Kidney glomerular epithelial cell (primary cell): ENCODE measurements at places on chromosomes 2 and 18.

DNA sequence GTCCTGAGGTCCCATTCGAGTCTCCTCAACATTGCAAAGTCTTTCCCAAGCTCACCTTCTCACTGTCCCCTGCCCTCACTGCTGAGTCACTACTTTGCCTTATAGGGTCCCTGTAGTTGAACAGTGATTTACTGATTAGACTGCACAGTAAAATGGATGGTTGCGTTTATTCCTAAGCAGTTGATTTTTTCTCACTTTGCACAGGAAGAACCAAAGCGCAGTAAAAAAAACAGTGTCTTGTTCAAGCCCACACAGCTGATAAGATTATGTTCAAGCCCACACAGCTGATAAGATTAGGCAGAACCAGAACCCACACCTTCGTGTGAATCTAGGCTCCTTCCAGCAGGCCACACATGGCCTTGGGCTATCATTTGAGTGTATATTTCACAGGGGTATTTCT, 215.3 kb upstream of the COPS8 start:
- DNase-seq = no peak

GRCh38 chr18:44626807-44627206, 53.9 kb upstream of the SETBP1 start:
- no peak for DNase-seq

DNA sequence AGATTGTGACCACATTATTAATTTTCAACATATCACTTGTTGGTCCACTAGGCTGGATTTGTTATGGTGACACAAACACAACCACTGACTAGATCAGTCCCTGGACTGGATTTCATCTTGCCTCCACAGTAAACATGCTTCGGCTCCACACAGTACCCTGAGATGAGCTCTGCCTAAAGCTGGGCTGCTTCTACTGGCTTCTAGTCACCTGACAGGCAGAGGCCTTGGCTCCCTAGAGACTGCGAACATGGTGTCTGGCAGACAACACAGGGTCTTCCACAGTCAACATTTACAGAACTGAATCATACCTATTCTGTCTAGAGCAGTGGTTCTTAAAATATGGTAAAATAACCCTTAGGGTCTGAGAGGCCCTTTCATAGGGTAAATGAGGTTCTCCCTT, 69.2 kb downstream of the RIT2 start:
- no peak for DNase-seq

DNA sequence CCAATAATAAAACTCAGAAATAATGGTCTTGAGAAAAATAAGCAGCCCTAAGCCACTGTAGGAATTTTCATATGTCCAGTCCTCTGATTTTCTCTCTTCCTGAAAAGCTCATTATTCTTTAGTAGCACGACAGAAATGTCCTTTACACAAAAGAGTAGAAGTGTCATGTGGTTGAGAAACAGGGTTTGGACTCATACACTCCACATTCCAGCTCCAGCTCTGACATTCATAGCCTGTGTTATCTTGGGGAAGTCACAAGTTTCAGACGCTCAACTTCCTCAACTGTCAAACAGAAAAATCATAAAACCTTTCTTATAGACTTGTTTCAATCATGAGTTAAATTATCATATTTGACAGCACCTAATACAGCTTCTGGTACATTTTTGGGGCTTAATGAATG, 511.5 kb downstream of the TNS1 start:
- no peak for DNase-seq

GRCh38 chr2:143435131-143435530, 305.9 kb downstream of the ARHGAP15 start:
- no peak for DNase-seq

DNA sequence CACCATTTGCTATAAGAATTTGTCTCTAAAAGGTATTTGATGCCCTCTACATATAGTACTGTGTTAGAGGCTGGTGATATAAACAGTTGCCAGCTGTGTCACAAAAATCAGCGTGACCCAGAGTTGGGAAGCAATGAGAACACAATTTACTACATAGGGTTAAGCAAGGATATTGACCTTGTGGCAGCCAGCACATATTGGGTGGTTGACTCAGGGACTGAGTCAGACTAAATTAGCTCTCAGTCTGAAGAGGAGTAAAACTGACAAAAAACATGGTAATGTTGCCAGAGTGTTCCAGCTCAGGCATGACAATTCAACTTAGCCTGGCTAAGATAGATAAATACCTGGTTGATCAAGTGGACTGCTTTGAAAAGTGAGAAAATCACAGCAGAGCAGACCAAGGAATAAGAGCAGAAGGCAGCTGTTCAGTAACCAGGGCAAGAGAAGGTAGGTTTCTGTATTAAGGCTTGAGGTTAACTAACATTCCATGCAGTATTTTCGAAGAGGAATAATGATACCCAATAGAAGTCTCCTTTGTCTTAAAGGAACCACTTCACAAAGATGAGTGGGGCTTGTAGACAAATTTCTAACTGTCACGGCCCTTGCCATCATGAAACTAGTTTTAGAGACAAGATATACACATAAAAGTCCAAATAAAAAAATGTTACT, 108.2 kb upstream of the ERBB4 start:
- peak; percentile 57 for DNase-seq

GRCh38 chr2:240922245-240922981, 16.3 kb downstream of the CROCC2 start:
- DNase-seq = no peak

DNA sequence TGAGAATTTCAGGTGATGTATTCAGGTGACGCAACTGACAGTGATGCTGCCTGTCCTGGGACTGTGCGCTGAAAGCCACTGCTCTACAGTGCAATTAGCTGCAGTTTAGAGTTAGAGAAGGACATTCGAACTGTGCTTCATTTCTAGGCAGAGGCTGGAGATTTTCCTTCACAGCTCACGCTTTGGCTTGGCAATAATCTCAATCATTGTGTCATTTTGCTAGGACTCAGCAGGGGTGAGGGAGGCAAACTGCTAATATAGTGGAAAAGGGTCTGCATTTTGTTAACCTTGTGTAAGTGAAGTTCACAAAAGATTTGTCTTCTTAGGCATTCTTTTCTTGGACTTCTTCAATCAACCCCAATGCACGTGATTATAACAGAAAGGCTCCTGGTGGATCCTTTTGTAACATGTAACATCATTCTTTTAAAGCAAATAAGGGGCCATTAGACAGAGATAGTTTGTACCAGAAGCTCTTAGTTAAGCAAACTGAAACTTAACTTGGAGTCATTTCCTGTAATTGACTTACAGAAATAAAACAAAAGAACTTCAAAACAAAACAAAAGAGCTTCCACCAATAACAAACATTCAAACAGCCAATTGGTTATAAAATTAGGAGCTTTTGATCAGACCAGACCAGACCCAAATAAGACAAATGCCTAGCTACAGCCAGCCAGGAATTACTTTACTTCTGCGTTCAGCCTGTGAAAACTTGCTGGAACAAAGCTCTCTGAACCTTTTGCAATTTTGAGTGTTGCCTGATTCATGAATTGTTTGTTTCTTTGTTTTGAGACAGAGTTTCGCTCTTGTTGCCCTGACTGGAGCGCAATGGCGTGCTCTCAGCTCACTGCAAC, 1376.3 kb upstream of the CELF4 start:
- DNase-seq = no peak

DNA sequence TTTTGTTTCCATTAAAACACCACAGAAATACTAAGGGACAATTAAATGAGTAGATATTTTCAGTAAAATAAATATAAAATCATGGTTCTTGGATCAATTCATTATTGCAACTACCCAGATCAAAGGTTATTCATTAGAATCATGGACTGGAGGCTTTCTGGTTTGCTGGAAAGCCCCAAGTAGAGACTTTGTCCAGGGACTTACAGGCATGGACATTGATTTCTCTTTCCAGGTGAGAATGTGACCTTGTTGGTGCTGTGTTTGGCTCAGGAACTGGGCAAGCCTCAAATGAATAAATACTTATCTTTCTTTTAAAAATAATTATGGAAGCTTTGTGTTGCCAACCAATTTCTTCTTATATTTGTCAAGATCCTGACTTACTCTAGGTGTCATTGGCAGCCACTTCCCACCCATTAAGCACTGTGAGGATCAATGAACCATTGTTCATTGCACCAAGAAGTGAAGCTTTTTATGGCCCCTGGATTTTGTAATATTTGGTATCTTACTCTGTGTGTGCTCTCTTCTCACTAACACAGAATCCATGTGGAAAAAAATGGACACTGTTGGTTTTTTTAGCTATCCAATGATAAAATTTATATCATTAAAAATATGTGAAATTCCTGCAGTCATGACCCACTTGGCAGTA, 205.8 kb upstream of the NRXN1 start:
- no peak for DNase-seq

DNA sequence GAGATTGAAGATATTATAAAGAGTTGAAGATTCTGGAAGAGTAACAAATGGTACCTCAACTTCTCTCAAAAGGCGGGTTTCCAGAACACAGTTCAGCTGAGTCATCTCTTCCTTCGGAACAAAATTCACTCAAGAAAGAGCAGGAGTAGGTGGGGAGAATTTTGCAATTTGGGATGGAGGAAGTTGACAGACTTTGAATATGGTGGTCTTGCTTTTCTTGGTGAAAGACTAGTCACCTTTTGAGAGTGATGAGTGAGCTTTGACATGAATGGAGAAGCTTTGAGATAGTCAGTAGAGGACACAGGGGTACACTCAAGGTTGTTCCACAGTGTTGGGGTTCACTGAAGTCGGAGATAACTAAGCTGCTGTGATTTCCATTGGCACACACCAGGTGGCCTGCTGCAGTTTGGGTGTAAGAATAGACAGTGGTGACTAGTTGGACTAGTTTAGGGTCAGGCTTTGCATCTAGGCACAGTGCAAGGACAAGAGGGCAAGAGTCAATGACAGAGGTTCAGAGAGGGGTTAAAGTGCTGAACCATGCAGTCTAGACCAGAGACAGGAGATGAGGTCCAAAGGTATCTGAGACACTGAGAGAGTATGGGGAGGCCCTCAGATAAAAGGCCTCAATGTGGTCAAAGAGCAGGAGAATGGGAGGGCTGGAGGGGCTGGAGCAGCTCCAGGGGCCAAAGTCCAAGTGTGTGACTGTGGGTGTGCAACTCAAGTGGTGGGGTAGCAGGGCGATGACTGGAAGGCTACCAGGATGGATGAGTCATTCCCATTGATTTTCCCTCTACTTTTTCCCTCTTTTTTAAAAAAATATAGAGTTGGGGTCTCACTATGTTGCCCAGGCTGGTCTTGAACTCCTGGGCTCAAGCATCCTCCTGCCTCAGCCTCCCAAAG, 7.7 kb downstream of the CCL20 start:
- no peak for DNase-seq

- no peak for DNase-seq
These were observed 845.3 kb downstream of the SOCS6 start for GRCh38 chr18:71134122-71134521.

DNA sequence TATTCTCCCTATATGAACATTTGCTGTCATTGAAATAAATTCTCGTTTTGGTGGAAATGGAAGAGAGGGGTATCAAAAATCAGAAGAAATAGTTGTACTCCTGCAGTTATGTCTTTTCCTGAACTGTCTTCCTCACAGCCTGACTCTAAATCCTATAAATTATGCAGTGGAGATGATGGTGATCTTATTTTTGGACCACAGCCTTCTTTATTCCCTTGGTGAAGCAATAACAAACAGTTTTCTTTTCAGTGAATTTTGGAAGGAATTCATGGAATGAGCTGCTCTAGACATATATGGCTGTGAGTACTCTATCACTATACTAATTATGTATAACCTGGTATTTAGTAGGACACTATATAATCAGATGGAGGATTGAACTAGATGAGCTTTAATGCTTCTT, 1.7 kb upstream of the SLC25A12 start:
- no peak for DNase-seq

DNA sequence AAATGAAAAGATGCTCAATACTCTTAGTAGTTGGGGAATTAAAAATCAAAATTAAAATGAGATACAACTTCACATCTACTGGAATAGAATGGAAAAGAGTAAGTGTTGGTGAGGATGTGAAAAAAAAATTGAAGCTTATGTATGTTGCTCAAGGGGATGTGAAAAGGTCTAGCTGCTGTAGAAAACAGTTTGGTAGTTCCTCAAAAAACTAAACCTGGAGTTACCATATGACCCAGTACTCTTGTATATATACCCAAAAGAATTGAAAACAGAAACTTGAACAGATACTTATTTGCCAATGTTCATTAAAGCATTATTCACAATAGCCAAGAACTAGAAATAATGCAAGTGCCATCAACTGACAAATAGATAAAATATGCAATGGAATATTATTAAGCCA, 208.4 kb downstream of the FIGN start:
- DNase-seq = no peak

DNA sequence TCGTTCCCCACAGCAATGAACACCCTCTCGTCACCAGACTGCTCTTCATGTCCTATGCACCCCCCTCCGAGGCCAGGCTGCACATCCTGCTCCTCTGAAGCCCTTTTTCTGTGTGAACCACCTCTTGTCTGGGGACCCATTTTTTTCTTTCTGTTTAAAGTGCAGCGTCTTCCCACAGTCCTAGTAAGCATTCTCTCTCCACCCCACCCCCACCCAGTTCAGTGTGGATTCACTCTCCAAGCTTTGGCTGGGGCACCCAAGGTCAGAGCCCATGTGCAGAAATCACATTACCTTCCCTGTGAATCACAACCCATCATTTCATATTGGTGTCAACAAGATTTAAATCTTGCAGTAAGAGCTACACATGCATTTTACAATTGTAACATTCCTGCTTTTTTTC, 26.4 kb upstream of the PKDCC start:
- no peak for DNase-seq

GRCh38 chr18:23835506-23835905, 146.3 kb downstream of the LAMA3 start:
- DNase-seq = no peak

DNA sequence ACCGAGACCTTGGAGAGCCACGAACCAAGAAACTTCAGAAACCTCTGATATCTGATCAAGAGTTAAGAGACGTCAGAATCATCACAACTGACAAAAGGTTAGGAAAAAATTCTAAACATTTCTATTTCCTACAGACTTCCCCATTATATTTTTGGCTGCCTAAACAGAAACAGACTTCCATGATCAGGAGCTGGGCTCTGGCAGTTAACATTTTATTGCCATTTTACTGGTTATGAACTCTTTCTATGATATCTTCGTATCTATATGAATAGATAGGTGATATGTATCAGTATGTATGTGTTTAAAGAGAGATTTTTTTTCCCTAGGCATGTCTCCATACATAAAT, 31.1 kb upstream of the PPP1R1C start:
- DNase-seq = no peak

DNA sequence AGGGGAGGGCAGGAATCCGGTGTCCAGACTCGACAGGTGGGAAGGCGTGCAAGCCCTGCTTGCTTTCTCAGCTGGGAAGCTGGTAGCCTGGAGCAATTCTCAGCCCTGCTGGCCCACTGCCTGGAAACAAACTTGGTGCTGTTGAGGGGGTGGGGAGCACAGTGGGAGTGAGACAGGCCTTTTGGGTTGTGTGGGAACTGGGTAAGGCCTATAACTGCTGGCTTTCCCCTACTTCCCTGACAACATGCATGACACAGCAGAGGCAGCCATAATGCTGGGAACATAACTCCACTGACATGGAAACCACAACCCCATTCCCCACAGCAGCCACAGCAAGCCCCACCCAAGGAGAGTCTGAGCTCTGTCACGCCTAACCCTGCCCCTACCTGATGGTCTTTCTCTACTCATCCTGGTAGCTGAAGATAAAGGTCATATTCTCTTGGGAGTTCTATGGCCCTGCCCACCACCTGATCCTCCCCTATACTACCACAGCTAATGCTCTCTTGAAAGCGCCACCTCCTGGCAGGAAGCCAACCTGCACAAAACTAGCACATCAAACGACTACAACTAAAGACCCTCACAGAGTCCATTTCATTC, 122.9 kb upstream of the ACVR1C start:
- DNase-seq = no peak

- no peak for DNase-seq
These were observed 348.0 kb upstream of the MEX3C start for GRCh38 chr18:51545446-51545845.

- no peak for DNase-seq
These were observed 39.3 kb downstream of the RTP5 start for GRCh38 chr2:241908686-241909420.
